Gastrocnemius medialis (tissue), 4 donors: ENCODE measurements at places on chromosomes 11 and 22. TPM values are rescaled to one million over a fixed set of nuclear protein-coding genes. Genes with fewer than 3 reads are reported as not detected.

DNA sequence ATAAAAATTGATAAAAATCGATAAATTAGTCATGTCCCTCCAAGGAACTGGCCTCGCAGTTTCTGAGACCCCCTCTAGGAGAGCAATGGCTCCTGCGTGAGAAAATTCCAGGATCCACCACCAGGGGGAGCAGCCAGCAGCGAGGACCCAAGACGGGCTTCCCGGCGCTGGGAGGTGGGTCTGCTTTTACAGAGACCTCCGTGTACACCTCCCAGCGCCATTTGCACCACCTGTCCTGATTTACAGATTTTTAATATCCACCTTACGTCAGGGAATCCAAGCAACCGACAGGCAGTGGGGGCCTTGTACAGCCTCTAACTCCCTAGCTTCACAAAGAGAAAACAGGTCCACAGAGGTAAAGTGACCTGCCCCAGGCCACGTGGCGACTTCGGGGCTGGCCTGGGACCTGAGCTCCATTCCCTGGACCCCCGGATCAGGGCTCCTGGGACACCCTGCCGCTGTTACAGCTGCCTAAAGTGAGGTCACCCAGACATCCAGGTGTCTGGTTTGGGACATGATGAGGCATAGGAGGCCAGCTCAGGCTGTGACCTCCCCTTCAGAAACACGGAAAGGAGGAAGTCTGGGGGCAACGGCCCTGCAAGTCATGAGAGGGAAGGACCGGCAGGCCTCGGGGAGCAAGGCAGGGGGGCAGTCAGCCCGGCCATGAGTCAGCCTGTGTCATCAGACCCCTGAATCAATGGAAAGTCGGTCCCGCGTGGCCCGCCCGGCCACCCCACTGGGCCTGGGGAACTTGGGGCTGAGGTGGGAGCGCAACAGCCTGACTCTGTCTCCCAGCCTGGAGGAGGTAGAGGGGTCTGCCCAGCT, 3.5 kb downstream of the OSM start:
- peak; percentile 50 for DNase-seq

GRCh38 chr22:26417406-26417805, 11.7 kb upstream of the ASPHD2 start:
- no peak for DNase-seq

DNA sequence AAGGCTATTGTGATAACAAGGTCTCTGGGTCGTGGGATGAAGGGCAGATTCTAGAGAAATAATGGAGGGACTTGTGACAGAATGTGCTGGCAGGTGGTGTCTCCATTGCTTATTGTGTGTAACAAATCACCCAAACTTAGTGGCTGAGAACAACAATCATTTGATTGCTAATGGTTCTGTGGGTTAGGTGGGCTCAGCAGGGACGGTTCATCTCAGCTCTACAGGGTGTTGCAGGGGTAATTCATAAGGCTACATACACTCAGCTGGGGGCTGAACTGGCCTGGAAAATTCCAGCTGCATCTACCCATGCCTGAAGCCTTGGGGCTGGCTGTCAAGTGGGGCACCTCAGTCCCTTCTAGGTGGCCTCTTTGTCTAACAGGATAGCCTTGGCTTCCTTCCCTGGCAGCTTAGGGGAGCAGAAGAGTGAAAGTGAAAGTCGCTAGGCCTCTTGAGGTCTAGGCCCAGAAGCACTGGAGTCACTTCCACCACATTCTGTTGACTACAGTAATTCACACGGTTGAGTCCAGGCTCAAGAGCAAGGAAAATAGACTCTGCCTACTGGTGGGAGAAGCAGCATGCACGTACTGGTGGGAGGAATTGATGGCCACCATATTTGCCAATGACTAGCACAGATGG, 308.9 kb downstream of the MN1 start:
- no peak for DNase-seq

GRCh38 chr22:28019881-28020861, 101.1 kb upstream of the PITPNB start:
- peak; percentile 75 for DNase-seq

- no peak for DNase-seq
Observed at GRCh38 chr11:65129649-65130441, 4.5 kb downstream of the SYVN1 start.

DNA sequence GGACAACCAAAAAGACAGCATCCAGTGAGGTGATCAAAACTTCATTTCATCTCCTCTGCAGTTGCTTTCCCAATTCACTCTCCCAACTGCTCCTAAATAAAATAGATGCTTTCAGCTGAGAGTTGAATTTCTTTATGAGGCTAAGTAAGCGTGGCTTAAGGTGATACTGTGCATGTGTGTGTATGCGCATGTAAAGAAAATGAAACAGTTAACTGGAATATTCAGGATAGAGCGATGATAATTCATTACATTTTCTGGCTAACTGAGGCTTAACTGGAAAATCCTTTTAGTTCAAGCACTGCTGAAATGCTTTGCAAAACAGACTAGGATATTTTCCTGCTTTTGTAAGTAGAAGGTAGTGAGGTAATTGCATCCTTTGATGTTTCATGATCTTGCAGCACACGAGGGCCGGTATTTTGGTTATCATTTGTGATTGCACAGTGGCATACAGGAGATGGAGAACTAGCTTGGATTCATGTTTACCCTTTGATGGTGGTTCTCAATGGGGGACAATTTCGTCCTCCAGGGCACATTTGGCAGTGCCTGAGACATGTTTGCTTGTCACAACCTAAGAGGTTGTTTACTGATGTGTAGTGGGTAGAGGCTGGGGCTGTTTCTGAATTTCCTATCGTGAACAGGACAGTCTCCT, 71.2 kb downstream of the ZBTB16 start:
- no peak for DNase-seq

DNA sequence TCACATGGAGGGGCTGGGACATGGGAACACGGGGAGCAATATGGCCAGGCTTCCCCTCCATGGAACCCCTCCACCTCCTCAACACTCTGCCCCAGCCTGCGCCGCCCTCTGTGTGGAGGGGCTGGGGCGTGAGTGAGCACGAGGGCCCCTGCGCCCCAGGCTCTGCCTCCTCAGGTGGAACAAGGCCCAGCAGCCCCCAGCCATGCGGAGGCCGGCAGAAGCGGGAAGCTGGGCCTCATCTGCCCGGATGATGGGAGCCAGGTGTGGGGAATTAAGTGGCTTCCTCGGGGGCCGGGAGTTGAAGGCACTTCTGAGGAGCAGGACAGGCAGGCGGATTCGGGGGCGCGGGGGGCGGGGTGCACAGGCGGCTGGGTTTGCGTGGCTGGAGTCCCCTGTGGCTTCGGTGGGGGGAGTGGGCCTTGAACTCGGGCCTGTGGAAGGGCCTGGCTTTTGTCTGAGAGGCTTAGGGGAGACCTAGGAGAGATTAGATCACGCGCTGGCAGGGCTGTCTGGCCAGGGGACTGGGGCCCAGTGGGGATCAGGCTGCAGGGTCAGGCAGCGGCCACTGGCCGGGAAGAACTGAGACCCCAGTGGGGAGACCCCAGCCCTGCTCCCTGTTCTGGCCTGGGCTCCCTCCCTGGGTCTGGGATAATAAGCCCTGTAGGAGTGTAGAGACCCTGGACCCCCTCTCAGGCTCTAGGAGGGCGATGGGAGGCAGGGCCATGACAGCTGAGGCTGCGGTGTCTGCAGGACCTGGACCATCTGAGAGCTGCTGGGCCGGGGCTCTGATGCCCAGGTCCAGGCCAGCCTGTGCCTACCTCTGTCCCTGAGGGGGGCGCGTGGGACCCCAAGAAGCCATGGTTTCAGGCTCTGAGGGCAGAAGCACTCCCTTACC, 13.3 kb downstream of the PRR33 start:
- DNase-seq: no peak

- peak; percentile 20 for DNase-seq
Observed at GRCh38 chr22:49521787-49522224, 305.9 kb downstream of the BRD1 start.

- DNase-seq: no peak
Observed at GRCh38 chr11:1924181-1924580, 4.7 kb downstream of the TNNT3 start.

DNA sequence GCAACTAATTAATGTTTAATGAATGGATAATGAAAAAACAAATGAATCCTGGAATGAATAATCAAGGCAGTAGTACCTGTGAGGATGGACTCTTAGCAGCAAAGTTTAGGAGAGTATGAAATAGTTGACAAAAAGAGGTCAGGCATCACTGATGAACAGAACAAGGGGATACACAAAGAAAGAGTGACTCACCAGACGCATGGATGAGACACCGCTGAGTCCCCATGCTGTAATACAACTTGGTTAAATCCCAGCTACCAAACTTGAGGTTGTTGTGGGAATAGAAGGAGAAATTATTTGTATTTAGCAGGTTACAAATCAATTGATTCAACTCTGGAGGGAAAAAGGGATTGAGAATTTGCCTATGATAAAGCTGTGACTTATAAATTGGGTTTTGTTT, 976.9 kb upstream of the TENM4 start:
- no peak for DNase-seq

- DNase-seq: no peak
Observed at GRCh38 chr11:78465169-78465942, 47.7 kb upstream of the GAB2 start.

DNA sequence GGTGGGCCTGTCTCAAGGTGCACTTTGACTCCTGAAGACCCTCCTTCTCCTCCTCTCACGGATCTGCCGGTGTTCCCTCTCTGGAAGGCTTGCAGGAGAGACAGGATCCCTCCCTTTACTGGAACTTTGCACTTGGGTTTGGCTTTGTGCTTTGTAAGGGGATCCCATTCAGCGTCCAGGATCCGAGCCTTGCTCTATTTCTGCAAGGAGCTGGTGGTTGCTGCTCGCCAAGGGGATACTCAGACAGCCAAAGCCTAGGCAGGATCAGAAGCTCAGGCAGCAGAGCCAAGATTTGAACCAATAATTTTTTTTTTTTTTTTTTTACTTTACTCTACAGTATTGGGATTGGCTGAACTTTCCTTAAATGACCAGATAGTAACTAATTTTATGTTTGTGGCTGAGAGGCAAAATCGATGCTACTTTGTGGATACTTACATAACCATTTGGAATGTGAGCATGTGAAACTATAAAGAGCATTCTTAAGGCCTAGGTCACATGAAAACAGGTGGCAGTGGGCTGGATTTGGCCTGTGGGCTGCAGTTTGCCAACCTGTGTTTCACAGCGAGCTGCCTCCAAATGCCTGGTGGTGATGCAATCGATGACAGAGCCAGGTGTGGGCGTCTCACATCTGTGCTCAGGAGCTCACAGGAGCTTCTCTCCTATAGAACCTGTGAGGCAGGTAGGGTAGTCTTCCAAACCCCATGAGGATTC, 25.2 kb downstream of the BCR start:
- DNase-seq: no peak

- DNase-seq: peak; percentile 87
Observed at GRCh38 chr22:42553475-42554361, at the start of gene SERHL2. TSS of gene SERHL2 (plus strand) at chr22:42553956. CDS start at chr22:42554021, 65 bp downstream.

- no peak for DNase-seq
Observed at GRCh38 chr22:50656122-50657070, 16.2 kb upstream of the SHANK3 start.

DNA sequence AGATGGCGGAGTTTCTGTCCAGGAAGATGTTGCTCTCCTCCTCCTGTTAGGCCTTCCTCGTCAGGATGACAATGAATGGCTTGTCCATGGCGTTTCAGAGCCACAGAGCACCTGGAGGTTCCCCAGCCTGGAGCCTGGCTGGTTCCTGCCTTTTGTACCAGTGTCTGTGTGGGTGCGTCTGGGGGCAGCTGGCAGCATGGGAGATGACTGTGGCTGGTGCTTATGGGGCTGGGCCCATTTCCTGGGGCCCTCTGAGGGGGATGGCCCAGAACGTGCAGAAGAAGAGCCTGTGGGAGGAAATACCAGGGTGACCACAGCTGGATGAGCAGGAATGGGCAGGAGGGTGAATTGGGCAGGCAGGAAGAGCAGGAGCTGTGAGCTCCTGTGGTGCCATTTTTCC, 6.7 kb downstream of the SLC37A2 start:
- DNase-seq: peak; percentile 9

DNA sequence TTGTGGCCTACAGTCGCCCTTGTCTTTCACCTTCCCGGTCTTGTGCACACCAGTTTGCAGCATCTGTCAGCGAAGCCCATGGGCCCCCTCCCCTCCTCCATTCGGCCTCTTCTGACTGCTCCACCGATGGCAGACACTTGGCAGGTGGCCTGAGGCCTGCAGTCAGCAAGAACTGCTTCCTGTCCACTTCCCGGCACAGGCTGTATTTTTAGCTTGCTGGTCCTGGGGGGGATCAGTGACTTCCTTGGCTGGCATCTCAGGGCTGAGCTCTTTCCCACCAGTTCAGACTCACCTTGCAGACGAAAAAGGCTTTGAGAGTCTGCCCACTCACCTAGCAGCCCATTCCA, 106.4 kb downstream of the SYN3 start:
- DNase-seq: no peak

DNA sequence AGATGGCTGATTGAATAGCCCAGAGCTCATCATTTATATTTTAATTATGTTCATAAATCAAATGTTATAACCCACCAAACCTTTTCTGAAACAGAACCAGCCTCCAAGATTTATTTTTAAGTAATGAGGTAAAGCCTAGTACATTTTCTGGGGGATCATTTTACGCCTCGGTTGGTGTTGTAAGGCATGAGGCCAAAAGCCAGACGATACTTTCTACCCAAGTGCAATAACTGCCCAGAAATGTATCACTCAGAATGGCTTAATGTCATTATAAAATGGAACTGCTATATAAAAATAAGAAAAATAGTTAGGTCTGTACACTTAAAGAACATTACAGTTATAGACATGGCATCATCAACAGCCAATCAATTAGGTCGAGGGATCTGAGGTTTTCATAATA, 283.3 kb downstream of the CADM1 start:
- DNase-seq: peak; percentile 16

GRCh38 chr11:117107701-117108590, 9.7 kb upstream of the SIK3 start:
- DNase-seq: no peak

ANO5 gene
- total RNA-seq: 71.2 TPM

APLNR gene
- total RNA-seq: 0.32 TPM

APOA1 gene
- total RNA-seq: 18.2 TPM

CARD10 gene
- 3.2 TPM for total RNA-seq

LARGE1 gene
- 82.8 TPM for total RNA-seq

VSIG2 gene
- not detected for total RNA-seq

ZFPL1 gene
- total RNA-seq: 42.0 TPM
